ENCODE measurements at places on chromosomes 16 and 17.
A peak's percentile ranks its signal among the peaks of the same experiment; 100 is the strongest.

- DNase-seq, result no peak
Observed at GRCh38 chr17:2111691-2112090, 56.8 kb downstream of the HIC1 start.

GRCh38 chr16:565419-566330, 1.1 kb upstream of the NHLRC4 start:
- DNase-seq, result no peak

- DNase-seq, result no peak
Observed at GRCh38 chr16:89821438-89822187, 5.2 kb upstream of the FANCA start.

DNA sequence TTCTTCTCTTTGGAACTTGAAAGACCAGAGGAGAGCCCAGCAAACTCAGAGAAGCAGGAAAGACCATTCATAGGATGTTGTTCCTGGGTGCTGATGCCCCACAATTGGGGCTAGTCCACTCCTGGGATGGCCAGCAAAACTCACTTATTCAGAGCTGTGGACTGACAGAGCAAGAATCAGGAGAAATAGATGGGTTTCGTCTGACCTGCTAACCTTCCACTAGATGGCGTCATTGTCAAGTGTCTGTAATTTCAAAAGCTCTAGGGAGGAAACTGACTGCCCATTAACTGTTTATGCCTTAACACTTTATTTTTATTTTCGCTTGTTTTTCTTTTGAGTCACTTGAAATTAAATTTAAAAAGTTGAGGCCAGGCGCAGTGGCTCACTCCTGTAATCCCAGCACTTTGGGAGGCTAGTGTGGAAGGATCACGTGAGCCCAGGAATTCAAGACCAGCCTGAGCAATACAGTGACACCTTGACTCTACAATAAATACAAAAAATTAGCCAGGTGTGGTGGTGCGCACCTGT, 28.7 kb upstream of the MILR1 start:
- peak; percentile 83 for DNase-seq

- no peak for DNase-seq
Observed at GRCh38 chr17:46726206-46726605, 92.3 kb downstream of the WNT3 start.

- no peak for DNase-seq
Observed at GRCh38 chr16:83723244-83723643, 84.5 kb upstream of the HSBP1 start.

DNA sequence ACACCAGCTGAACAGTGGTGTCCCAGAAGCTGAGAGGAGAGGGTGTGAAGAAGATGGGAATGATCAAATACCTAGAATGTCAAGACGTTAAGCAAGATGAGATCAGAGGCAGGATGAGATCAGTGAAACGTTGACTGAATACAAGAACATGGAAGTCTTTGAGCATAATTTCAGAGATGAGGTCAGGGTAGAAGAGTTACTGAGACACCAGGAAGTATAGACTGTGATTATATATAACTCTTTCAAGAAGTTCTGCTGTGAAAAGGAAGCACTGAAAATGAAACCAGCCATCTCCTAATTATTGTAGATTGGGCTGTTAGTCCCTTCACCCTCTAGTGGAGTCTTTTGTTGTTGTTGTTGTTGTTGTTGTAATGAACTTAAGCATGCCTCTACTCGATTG, 9.1 kb downstream of the SHCBP1 start:
- peak; percentile 11 for DNase-seq

- DNase-seq, result peak; percentile 51
Observed at GRCh38 chr17:44557651-44558285, 484 bp downstream of the FZD2 start.

- no peak for DNase-seq
Observed at GRCh38 chr17:1641065-1641403, 4.5 kb downstream of the SCARF1 start.

DNA sequence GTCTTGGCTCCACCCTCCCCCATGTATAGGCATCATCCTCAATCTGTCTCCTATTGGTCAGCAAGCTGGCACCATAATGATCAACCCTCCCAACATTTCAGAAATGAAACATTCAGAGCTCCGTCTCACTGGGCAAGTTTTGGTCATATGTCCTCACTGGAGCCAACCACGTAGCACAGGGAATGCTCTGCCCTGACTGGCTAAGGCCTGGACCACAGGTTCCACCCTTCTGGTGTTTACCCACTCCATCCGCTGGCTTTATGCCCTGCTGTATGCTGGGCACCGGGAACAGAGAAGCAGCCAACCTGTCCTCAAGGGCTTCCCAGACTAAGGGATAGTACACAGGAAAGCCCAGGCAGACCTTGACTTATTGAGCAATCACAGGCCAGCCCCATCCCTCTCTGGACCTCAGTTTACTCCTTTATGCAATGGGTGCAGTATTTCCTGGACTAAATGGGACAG, 20.5 kb downstream of the MYO15A start:
- DNase-seq, result no peak

Data from GM03348 (cell line).